ENCODE measurements at places on chromosomes 12 and 14.

DNA sequence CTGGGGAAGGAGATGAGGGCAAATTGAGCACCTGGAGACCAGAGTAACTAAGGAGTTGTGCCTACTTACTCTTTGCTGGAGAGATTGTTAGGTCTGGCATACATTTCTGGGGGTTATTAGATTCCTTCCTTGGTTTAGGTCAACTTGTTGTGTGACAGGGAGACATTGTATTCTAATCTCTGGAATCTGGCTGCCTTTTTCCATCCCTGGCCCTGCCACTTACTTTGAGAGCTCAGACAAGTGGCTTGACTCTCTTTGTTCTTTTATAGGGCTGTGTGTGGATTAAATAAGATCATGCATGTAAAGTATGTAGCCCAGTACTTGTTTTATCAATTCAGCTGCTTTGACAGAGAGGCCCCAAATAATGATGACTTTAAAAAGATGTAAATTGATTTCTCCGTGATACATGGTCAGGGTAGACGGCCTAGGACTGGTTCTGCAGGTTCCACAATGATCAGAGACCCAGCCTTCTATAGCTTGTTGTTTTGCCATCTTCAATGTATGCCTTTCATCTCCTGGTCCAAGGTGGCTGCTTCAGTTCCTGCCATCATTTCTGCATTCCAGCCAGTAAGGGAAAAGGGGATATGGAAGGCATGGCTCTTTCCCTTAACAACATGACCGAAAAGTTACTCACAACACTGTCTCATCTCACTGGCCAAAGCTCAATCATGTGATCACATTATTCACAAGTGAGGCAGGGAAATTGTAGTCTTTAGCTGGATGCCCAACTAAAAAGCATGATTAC lies 72.6 kb downstream of the CHST11 start:
- no peak for DNase-seq

DNA sequence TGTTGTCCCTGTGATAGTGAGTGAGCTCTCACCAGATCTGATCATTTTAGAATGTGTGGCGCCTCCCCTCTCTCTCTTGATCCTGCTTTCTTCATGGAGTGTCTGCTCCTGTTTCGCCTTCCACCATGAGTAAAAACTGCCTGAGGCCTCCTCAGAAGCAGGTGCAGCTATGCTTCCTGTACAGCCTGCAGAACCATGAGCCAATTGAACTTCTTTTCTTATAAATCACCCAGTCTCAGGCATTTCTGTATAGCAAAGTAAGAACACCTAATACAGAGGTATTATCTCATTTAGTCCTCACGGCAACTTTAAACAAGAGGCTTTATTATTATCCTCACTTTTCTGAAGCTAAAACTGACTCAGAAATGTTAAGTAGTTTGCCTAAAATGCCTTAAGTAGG lies 81.3 kb upstream of the BTG1 start:
- no peak for DNase-seq

DNA sequence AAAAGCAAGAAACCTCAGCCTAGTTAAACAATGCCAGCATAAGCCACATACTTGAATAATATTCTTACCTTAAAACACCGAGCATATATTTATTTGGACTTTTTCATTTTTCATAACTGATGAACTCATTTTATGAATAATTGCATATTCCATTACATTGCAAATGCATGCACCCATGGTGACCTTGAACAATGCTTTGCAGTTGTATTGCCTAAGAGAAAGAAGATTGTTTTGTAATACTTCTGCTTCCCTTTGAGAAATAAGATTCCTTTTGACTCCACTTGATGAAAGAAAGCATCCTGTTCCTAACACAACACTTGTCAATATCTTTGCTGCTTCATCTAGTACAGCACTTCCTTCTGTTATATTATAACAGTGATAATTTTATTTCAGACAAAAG lies 1182.2 kb downstream of the FLRT2 start:
- no peak for DNase-seq

GRCh38 chr14:21985081-21985480 lies 311.5 kb upstream of the OR4E1 start:
- DNase-seq: no peak

DNA sequence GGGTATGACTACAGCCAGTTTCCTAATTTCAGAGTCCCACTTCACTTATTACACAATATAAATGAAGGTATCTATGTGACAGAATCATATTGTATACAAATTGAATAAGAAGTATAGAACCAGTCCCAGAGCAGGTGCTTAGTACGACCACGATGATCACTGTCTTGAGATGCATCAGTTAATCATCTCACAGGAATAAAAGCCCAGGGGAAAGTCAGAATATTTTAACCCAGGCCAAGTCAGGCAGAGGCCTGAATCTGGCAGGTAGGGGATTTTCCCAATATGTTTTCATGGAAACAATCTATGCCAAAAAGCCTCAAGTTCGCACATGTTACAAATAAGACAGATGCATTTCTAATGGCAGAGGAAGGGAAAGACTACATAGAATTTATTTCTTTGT lies 758.4 kb downstream of the BCL11B start:
- DNase-seq: no peak

- no peak for DNase-seq
Measured at GRCh38 chr14:28280997-28281598, 485.5 kb upstream of the FOXG1 start.

GRCh38 chr14:92920001-92920400 lies 2.9 kb upstream of the CHGA start:
- DNase-seq: no peak

- DNase-seq: no peak
Measured at GRCh38 chr14:52046376-52046917, 22.4 kb downstream of the NID2 start.

DNA sequence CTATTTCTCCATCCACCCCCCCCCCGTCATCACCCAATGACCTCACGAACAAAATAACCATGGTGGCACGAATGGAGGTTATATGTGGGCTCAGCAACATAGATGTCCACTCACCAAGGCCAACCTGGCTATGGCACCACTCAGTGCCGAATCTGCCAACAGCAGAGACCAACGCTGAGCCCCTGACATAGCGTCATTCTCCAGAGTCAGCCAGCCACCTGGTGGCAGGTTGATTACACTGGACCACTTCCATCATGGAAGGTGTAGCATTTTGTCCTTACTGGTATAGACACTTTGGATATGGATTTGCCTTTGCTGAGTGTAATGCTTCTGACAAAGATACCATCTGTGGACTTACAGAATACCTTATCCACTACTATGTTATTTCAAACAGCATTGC lies 24.2 kb upstream of the DYRK2 start:
- no peak for DNase-seq

DNA sequence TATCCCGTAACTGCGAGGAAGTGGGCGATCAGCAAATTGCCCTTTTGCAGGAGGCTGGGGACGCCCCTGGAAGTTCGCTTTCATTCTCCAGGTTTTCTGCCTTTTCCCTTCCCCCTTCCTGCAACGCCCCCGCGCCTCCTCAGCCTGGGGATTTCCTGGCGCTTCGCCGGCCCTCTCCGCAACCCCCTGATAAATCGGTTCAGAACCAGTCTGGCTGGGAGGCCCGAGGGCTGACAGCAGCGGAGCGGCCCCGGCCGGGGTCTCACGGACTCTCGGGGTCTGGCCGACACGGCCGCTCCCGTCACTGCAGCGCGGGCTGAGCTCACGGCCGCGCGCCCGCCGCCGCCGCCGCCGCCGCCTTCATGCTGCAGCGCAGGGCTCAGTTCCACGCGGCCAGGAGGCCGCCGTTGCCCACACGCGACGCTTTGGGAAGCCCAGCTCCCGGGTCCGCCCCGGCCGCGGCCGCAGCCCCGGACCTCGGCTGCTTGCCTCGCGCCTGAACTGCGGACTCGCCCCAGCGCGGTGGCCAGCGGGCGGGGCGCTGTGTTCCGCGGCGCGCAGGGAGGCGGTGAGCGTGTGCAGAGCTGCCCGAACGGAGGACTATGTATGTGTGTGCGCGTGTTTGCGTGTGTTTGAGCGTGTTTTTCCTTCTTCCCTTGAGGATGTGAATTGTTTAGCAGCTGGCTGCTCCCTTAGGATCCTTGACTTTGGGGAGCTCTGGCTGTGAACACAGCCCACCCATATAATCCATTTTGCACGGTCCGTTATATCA lies at the start of gene LRFN5:
LRFN5 (plus strand) TSS at position 345 of the 772 bp plus-strand sequence.
- no peak for DNase-seq
